ENCODE measurements at places on chromosomes 6 and 20.

GRCh38 chr20:61882716-61883615 is 182.7 kb downstream of the TAF4 start:
- no peak for DNase-seq

DNA sequence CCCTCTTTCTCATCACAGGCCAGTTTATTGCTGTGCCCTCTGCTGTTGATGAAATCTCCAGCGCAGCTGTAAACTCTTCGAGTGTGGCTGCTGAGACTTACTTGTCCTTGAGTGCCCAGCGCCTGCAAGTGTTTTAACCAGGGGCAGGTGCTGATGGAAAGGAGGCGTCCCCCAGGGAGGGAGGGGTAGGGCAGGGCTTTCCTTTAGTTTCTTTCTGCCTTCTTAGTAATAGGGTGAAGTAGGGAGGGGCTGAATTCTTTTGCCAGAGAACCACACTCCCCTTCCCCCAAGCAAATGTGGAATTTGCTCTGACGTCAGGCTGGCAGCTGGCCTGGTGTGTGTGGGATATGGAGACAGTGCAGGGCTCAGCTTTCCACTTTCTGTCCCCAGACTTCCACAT is 61.2 kb downstream of the IGF2R start:
- DNase-seq = no peak

DNA sequence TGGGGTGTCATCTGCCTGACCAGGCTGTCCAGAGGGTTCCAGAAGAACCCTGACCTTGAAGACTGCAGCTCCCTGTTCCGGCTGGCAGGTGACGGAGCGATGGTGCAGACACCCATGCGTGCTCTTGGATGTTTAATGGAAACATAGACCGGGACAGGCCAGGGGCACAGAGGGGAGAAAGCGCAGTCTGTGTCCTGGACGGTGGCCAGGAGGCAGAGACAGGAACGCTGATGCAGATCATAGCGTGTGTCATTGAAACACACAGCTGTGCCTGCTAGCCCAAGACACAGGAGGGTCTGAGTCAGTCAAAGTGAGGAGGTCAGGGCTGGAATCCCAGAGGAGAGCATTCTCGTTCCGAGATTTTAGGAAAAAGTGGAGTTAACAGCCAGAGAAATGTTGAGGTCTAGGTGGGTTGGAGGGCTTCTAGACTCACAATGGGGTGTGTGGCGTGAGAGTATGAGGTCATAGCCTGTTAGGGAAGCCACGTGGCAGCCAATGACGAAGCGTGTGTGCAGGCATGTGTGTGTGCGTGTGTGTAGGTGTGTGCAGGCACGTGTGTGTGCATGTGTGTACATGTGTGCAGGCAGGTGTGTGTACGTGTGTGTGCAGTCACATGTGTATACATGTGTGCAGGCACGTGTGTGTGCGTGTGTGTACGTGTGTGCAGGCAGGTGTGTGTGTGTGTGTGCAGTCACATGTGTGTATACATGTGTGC is 167.0 kb downstream of the ERMARD start:
- DNase-seq = no peak

- DNase-seq = no peak
These were observed 296.8 kb upstream of the TSHZ2 start for GRCh38 chr20:52675375-52675774.

- DNase-seq = peak; percentile 71
These were observed 16.2 kb downstream of the HLA-DPB1 start for GRCh38 chr6:33091957-33092356.
